ENCODE measurements at places on chromosomes 13 and 19. TPM values are rescaled to one million over a fixed set of nuclear protein-coding genes. Genes with fewer than 3 reads are reported as not detected.

GRCh38 chr19:12652219-12652618, 14.3 kb downstream of the MAN2B1 start:
- DNase-seq = no peak

DNA sequence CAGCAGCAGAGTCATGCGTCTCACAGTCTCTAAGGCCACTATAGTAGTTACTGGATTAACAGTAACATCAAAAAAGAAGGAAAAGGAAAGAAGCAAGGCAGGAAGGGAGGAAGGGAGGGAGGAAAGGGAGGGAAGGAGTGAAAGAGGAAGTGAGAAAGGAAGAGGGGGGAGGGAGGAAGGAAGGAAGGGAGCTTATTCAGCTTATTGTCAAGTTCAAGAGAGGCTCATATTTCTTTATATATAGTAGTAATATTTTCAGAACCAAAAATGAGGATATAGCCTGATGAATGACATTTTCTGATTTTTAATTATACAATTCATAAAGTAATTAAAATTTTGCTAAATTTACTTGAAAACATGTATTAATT, 17.7 kb upstream of the RUBCNL start:
- DNase-seq = no peak

DNA sequence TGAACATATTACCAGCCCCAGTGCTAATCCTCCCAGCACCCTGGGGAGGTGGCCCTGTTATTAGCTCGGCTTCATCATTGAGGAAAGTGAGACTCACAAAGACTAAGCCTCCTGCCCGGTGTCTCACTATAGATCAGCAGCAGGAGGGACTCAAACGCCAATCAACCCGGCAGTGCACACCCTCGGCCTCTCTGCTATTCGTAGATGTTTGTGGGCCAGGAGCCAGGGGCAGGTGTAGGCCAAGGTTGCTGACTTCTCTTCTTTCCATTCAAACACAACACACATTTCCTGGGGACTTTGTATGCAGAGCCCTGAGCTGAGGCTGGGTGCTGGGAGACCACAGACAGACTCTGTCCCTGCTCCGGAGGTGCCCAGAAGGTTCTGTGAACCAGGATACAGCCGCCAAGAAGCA, 9.4 kb upstream of the SBK3 start:
- no peak for DNase-seq

GRCh38 chr13:71624653-71625600, 242.1 kb downstream of the DACH1 start:
- DNase-seq = no peak

DNA sequence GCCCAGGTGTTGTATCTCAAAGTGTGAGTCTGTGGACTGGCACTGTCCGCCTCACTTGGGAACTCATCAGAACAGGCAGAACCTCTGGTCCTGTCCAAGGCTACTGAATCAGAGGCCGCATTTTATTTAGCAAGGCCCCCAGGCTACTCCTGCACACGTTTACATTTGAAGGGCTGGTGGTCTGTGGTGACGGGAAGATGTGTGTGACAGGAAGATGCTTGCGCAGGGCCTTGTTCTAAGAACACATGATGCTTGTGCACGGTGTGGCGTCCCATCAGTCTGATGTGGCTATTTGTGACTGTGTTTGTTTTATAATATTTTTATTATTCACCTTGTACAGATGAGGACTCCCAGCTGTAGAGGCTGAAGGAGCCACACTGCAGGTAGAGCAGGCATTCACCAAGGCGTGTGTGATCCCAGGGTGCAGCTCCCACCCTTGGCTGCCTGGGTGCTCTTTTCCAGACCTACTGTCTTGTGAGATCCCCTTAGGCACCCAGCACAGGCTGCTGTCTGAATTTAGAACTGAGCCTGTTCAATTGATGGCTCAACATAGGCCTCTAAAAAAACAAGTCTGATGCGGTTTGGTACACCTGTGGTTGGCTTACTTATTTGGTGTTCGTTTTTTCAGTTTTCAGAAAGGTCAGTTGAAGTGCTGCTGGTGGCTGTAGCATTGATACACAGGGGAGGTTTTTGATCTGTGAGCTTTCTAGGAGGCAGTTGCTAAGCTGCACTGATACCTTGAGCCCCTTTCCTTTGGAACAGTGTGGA, 3.1 kb downstream of the SLC25A15 start:
- no peak for DNase-seq

DNA sequence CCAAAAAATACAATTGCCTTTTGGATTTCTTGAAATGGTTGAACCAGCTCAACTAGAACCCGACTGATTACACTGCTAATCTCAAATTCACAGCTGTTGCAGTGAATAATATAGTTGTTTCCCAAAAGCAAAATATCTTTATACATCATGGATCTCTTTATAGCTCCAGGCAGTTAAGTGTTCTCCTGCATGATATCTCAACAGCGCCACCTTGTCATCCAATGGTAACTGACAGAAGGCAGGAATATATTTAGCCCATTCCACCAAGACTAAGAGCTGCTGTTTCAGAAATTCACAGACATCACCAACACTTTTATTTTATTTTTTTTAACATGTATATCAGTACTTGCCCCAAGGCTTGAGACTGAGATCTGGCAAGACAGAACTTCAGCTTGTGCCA, 1141.0 kb upstream of the PRR20A start:
- no peak for DNase-seq

DNA sequence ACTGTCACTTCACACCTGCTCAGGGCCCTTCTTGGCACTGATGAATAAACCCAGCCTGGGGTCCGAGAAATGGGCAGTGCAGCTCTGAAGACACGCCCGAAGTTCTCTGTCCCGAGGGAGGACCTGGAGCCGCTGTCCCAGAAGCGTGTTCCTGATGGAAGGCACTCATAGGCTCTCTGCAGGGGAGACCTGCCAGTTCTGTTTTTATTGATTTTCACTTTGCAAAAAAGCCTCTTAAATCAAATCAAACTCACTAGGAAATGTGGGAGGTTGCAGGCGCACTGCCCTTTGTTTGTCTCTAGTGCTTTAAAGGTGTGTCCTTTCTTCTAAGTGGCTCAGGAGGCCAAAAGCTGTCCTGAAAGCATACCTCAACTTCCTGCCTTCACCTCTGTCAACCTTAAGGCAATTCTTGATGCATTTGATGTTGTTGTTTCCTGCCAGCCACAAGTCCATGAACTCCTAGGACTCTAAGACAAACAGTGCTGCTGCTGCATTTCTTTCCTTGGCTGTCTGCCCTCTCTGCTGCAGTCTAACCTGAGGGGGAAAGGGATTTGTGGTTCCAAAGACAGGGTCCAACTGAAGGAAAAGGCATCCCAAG, 663.2 kb downstream of the UQCRFS1 start:
- DNase-seq = no peak

Gene SLC10A2
- polyA plus RNA-seq = not detected

Gene CEACAM6
- not detected for polyA plus RNA-seq

Gene TYROBP
- not detected for polyA plus RNA-seq

Gene GSX1
- not detected for polyA plus RNA-seq

Gene SBK3
- 0.11 TPM for polyA plus RNA-seq

Gene BRD4
- polyA plus RNA-seq = 9.5 TPM

Gene C19orf85
- polyA plus RNA-seq = not detected
